ENCODE measurements at places on chromosomes 5 and 9. TPM values are rescaled to one million over a fixed set of nuclear protein-coding genes. Genes with fewer than 3 reads are reported as not detected.

Gene SOHLH1
- not detected for polyA plus RNA-seq

Gene GARIN3
- not detected for polyA plus RNA-seq

Gene EQTN
- 0.34 TPM for polyA plus RNA-seq

Gene MCIDAS
- polyA plus RNA-seq = not detected

Gene POLK
- 18.9 TPM for polyA plus RNA-seq

Gene PAM
- 174 TPM for polyA plus RNA-seq

Gene SLC24A2
- 0.03 TPM for polyA plus RNA-seq

Gene SEMA5A
- 11.9 TPM for polyA plus RNA-seq

Gene PITX1
- polyA plus RNA-seq = 19.6 TPM

Gene NIPAL4
- 1.4 TPM for polyA plus RNA-seq

Gene CDH9
- polyA plus RNA-seq = 0.91 TPM

Gene CDH6
- polyA plus RNA-seq = 13.1 TPM

Gene SLC6A7
- polyA plus RNA-seq = 5.7 TPM

Gene SPINK6
- not detected for polyA plus RNA-seq

Gene ZNF883
- 2.6 TPM for polyA plus RNA-seq

DNA sequence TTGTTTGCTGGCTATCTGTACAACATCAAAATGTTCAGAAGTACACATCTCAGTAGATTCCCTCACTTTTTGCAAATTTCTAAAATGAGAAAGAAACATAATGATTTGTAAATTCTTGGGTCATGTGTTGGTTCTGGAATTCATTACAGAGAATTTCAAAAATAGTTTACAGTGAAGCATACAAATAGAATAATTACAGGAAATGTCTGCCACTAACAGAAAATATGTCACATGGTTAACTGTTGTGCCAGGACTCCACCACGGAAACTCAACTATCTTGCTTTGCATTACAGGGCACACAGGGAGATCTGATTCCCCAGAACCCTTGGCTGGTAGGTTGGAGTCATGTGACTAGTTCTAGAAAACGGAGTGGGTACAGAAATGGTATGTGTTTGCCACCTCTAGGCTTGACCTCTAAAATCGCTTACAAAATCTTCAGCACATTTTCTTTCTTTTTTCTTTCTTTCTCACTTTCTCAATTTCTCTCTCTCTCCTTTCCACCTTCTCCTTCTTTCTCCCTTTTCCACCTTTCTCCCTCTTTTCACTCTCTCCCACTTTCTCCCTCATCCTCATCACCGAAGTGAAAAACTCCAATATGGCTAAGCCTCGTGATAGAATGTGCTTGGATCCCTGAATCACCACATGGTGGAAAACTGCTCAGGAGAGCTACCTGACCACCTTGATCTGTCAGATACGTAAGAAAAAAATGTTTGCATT, 32.4 kb downstream of the RASEF start:
- H3K27ac ChIP-seq = no peak overlapping the region
- peaks cover 9% of the 10 kb centered on the region for H3K4me1 ChIP-seq
- no peaks in the 10 kb centered on the region for H3K36me3 ChIP-seq

GRCh38 chr5:179259731-179260323, 85.4 kb downstream of the ADAMTS2 start:
- H3K4me3 ChIP-seq = no peak overlapping the region
- H3K27ac ChIP-seq = no peak overlapping the region
- H3K27me3 ChIP-seq = no peaks in the 10 kb centered on the region
- no peaks in the 10 kb centered on the region for H3K36me3 ChIP-seq
- H3K4me1 ChIP-seq = peaks cover under 1% of the 10 kb centered on the region

- peak within 1 kb of the TSS; percentile 92 for H3K4me3 ChIP-seq
- no peaks in the 10 kb centered on the region for H3K36me3 ChIP-seq
- peak; percentile 72 for DNase-seq
- H3K27me3 ChIP-seq = no peaks in the 10 kb centered on the region
- peak within 1 kb of the TSS; percentile 83 for H3K27ac ChIP-seq
- no peaks in the 10 kb centered on the region for H3K4me1 ChIP-seq
Measured at GRCh38 chr5:50666261-50667022, at the start of gene PARP8. Gene PARP8 (plus strand): TSS chr5:50666637. CDS start chr5:50667096, 459 bp downstream.

- H3K27ac ChIP-seq = no peak overlapping the region
- H3K36me3 ChIP-seq = no peaks in the 10 kb centered on the region
- H3K4me3 ChIP-seq = peak overlapping the region; percentile 23
Measured at GRCh38 chr9:127927201-127927987, 3.2 kb downstream of the PIP5KL1 start.

DNA sequence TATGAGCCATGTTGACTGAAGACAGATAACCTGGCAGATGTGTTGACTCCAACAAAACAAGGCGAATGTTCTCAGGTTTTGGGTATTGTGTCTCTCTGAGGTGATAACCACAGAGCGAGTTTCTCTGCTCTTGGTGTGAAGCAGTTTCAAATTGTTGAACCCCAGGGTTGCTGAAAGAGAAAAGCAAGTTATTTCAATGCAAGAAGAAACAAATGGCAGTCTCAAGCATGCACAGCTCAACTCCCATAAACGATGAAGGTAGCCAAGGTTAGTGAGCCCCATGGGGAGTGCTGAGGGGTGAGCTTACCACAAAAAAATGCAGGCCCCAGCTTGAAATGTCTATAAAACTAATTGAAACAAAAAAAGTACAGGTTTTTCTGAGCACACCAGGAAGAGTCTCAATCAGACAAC, 220.8 kb upstream of the DAPK1 start:
- no peak overlapping the region for H3K27ac ChIP-seq
- H3K4me1 ChIP-seq = no peaks in the 10 kb centered on the region
- H3K27me3 ChIP-seq = peaks cover 4% of the 10 kb centered on the region
- no peak for DNase-seq

DNA sequence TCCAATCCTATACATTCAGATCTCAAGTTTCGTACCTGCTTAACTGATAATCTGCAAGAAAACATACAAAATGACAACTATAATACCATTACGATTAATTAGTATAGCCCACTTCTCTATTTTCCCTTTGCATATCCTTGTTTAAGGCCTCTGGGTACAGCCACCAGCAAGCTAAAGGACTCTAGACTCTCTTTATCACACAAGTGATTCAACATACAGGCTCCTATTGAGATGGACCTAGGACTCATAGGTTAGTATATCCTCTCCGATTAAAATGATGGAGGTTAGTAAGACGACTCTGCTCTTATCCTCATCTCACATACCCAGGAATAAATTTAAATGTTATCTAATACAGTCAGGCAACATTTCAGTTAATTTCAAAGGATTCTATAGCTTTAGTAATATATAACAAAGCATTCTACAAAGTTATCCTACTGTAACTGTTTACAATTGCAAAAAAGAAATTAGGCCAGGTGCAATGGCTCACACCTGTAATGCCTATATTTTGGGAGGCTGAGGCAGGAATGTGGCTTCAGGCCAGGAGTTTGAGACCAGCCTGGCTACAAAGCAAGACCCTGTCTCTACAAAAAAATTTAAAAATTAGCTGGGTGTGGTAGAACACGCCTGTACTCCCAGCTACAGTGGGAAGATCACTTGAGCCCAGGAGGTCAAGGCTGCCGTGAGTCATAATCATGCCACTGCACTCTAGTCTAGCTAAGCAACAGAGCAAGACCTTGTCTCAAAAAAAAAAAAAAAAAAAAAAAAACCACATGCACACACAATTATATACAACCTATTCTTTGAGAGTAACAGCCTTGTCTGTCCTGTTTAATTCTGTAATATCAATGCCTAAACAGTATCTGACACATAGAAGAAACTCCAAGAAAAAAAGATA, 15.4 kb downstream of the HAUS6 start:
- no peak overlapping the region for H3K4me3 ChIP-seq
- peak; percentile 58 for DNase-seq
- no peaks in the 10 kb centered on the region for H3K4me1 ChIP-seq
- H3K36me3 ChIP-seq = peaks cover 37% of the 10 kb centered on the region
- H3K27me3 ChIP-seq = no peaks in the 10 kb centered on the region

GRCh38 chr5:77867914-77868313, 91.8 kb upstream of the TBCA start:
- peaks cover 24% of the 10 kb centered on the region for H3K27me3 ChIP-seq
- no peaks in the 10 kb centered on the region for H3K4me1 ChIP-seq
- no peak overlapping the region for H3K27ac ChIP-seq
- no peak overlapping the region for H3K4me3 ChIP-seq

GRCh38 chr5:29039994-29040393, 2001.6 kb upstream of the CDH9 start:
- H3K36me3 ChIP-seq = no peaks in the 10 kb centered on the region
- H3K27me3 ChIP-seq = no peaks in the 10 kb centered on the region
- no peak overlapping the region for H3K27ac ChIP-seq
- H3K4me1 ChIP-seq = no peaks in the 10 kb centered on the region

DNA sequence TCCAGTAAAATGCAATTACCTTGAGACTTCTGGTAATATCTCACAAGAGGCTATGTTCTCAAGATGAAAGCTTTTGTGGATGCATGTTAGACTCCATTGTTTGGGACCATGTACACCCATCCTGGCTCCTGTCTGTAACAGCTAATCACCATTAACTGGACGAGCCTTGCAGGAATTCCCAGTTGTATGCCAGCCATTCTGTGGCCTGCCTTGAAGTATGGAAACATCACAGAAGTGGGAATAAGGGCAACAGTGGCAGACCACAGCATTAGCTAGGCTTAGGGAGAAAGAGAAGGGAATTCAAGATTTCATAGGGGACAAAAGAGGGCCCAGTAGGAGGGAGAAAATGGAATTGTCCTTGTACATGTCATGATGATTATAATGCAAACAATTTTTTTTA, 79.0 kb downstream of the RORB start:
- DNase-seq = no peak
- H3K27ac ChIP-seq = no peak overlapping the region
- no peaks in the 10 kb centered on the region for H3K4me1 ChIP-seq

GRCh38 chr5:142617416-142618129, 68.3 kb downstream of the FGF1 start:
- no peak overlapping the region for H3K4me3 ChIP-seq
- no peaks in the 10 kb centered on the region for H3K4me1 ChIP-seq
- DNase-seq = no peak
- no peaks in the 10 kb centered on the region for H3K36me3 ChIP-seq

GRCh38 chr5:76351176-76351575, 51.9 kb upstream of the IQGAP2 start:
- H3K36me3 ChIP-seq = no peaks in the 10 kb centered on the region
- no peak overlapping the region for H3K4me3 ChIP-seq
- H3K27ac ChIP-seq = no peak overlapping the region

GRCh38 chr5:72477176-72477575, 30.0 kb downstream of the ZNF366 start:
- no peaks in the 10 kb centered on the region for H3K4me1 ChIP-seq
- peaks cover 12% of the 10 kb centered on the region for H3K27me3 ChIP-seq
- no peak overlapping the region for H3K4me3 ChIP-seq

DNA sequence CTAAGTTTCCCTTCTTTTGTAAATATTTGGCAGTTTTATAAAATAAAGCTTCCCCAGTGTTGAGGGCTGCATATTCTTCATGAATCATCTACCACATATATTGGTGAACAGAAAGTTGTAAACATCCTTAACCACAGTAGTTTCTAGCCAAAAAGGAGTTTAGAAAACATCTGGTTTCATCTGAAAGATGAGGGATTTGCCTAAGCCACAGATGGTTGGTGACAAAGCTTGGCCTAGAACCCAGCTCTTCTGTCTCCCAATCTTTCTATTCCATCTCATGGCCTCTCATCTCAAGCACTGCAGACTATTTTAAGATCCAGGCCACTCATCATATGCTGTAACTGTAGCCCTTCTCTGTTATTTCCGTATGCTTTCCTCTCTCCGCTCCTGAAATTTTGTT, 232.3 kb upstream of the TRPM3 start:
- H3K36me3 ChIP-seq = no peaks in the 10 kb centered on the region
- H3K27me3 ChIP-seq = no peaks in the 10 kb centered on the region
- H3K27ac ChIP-seq = no peak overlapping the region
- no peaks in the 10 kb centered on the region for H3K4me1 ChIP-seq

- H3K36me3 ChIP-seq = no peaks in the 10 kb centered on the region
- H3K27ac ChIP-seq = no peak overlapping the region
- H3K4me1 ChIP-seq = no peaks in the 10 kb centered on the region
Measured at GRCh38 chr9:17488662-17489061, 90.2 kb upstream of the SH3GL2 start.

- no peak overlapping the region for H3K27ac ChIP-seq
- H3K4me3 ChIP-seq = no peak overlapping the region
- no peaks in the 10 kb centered on the region for H3K36me3 ChIP-seq
- no peaks in the 10 kb centered on the region for H3K27me3 ChIP-seq
- no peaks in the 10 kb centered on the region for H3K4me1 ChIP-seq
- DNase-seq = no peak
Measured at GRCh38 chr5:111927191-111927590, 170.2 kb upstream of the NREP start.

GRCh38 chr9:70013598-70014196, 30.0 kb upstream of the MAMDC2 start:
- no peaks in the 10 kb centered on the region for H3K4me1 ChIP-seq
- H3K27ac ChIP-seq = no peak overlapping the region
- no peaks in the 10 kb centered on the region for H3K27me3 ChIP-seq

- peaks cover 29% of the 10 kb centered on the region for H3K36me3 ChIP-seq
- DNase-seq = no peak
- no peaks in the 10 kb centered on the region for H3K27me3 ChIP-seq
- H3K4me3 ChIP-seq = no peak overlapping the region
- peaks cover 34% of the 10 kb centered on the region for H3K4me1 ChIP-seq
Measured at GRCh38 chr5:139688088-139688702, 40.0 kb downstream of the CXXC5 start.

DNA sequence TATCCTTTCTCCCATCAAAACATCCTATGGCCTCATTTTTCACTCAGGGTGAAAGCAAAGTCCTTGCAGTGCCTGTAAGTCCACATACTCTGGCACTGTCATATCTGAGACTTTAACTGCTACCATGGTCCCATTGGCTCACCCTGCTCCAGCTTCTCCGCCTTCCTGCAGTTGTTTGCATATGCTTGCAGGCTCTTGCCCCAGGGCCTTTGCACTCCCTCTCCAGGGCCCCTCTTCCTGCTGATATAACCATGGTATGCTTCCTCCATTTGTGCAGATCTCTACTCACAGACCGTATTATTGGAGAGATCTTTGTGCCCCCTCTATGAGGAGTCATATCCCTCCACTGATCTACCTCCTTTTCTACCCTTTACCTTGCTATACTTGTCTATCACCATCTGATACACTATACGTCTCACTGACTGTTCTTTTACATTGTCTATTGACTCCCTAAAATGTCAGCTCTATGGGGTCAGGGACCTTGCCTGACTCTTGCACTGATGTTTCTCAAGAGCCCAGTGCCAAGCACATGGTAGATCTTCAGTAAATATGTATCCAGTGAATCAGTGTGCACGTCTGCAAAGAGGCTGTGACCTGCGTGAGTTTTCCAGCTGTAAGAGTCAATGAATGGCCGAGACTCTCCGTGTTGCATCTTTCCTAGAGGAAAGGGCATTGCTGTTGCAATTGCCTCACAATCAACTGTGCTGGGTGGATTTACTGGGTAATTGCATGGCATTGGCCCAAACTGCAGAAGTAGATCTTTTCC, 81.7 kb upstream of the CPEB4 start:
- peak overlapping the region; percentile 56 for H3K27ac ChIP-seq
- peaks cover 29% of the 10 kb centered on the region for H3K4me1 ChIP-seq
- no peaks in the 10 kb centered on the region for H3K27me3 ChIP-seq

- peaks cover 17% of the 10 kb centered on the region for H3K27me3 ChIP-seq
- no peak for DNase-seq
- no peak overlapping the region for H3K4me3 ChIP-seq
- H3K27ac ChIP-seq = no peak overlapping the region
- no peaks in the 10 kb centered on the region for H3K4me1 ChIP-seq
Measured at GRCh38 chr9:96015876-96016686, 140.6 kb downstream of the ERCC6L2 start.

Data from large intestine (tissue), 12 donors.